ENCODE measurements at places on chromosomes 12 and 14.

- no peak for DNase-seq
Observed at GRCh38 chr12:53096089-53096741, 1.3 kb upstream of the IGFBP6 start.

- no peak for DNase-seq
Observed at GRCh38 chr14:64788706-64789105, 84.5 kb downstream of the PLEKHG3 start.

- DNase-seq = no peak
Observed at GRCh38 chr12:117685110-117685926, 283.5 kb downstream of the KSR2 start.

DNA sequence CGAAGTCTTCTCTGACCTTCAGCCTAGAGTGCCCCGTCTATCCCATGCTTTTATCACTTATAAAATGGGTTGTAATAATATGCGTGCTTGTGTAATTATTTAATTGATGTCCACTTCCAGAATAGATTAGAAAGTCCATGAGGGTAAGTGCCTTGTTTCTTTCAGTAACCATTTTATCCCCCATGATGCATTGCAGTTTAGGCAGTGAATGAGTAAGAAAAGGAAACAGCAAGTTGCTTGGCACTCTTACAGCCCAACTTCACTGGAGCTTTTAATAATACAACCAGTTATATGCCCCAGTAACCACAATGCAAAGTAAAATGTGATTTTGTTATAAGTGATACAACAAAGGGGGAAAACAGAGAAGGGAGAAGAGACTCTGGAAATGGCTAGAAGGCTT, 287.3 kb downstream of the MED13L start:
- DNase-seq = no peak

- DNase-seq = no peak
Observed at GRCh38 chr12:131134523-131135310, 181.0 kb downstream of the ADGRD1 start.

- no peak for DNase-seq
Observed at GRCh38 chr12:116172224-116172849, 105.2 kb downstream of the MED13L start.

GRCh38 chr12:28017873-28018255, 45.3 kb upstream of the PTHLH start:
- DNase-seq = no peak

DNA sequence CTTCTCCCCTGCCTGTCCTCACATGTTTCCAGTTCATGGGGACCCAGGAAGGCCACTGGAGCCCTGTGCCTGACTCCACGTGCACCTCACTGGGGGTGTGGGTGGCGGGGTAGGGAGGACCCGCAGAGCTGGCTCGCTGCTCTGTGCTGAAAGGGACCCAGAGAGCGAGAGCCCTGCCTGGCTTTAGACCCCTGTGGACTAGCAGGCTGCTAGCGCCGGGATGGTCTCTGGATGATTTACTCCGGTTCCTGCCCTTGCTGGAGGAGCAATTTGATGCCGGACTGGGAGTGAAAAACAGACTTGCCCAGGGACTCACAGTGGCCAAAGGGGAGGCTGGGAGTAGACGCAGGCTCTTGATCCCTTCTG, 49.0 kb downstream of the NTF3 start:
- no peak for DNase-seq

DNA sequence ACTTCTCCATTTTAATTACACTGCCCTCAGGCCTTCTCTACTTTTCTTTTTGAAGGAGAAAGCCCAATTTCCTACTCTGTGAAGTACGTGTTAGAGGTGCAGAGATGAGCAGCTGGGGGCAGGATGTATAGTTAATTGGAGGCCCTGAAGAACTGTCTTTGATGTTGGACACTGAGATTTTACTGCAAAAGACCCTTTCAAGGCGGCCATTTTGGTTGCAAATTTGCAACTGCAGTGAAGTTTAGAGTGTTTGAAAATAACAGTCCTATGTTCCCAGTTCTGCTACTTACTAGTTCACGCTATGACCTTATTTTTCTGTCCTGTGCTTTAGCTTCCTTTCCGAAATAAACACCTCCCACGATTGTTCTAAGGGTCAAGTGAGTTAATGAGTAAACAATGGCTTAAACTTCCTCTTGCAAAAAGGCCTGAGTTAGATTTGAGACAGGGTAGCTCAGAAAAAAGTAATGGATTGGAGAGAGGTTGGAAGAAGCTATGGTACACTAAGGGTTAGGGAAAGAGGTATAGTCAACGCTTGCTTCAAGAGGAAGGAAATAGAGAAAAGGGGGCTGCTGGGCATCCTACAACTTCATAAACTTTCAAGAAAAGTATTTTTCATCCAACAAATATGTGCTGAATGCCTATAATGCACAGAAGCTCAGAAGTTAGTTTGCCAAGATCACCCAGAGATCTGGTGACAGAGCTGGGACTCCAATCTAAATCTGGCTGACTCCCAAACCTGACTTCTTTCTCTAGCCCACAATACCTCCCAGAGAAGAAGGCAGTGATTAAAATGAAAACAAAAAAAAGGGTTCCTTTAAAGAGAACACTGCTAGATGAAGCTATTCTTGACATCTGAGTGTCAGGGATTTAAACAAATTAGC, 26.4 kb upstream of the DICER1 start:
- no peak for DNase-seq

DNA sequence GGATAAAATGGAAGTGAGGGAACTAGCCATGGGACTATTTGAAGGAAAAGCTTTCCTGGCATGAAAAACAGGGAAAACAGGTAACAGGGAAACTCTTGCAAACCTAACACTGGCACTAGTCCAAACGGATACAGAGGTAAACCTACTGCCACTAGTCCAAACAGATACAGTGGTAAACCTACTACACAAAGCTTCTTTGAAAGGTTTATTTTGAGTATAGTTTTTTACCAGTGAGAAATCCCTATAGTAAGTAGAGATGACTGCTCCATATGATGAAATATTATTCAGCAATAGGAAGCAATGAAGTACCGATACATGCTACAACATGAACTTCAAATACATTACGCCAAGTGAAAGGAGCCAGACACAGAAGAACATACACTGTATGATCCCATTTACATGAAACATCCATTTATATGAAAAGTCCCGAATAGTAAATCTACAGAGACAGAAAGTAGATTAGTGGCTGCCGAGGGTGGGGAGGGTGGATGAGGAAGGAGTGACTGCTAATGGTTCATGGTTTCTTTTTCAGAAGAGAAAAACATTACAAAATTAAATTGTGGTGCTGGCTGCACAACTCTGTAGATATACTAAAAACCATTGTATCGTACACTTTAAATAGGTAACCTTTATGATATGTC, 25.5 kb downstream of the SPTLC2 start:
- no peak for DNase-seq

- no peak for DNase-seq
Observed at GRCh38 chr14:37550511-37550910, 44.5 kb downstream of the FOXA1 start.

- DNase-seq = no peak
Observed at GRCh38 chr14:104591506-104592291, 12.1 kb downstream of the C14orf180 start.

GRCh38 chr12:80291108-80291754, 152.8 kb upstream of the PTPRQ start:
- DNase-seq = no peak

DNA sequence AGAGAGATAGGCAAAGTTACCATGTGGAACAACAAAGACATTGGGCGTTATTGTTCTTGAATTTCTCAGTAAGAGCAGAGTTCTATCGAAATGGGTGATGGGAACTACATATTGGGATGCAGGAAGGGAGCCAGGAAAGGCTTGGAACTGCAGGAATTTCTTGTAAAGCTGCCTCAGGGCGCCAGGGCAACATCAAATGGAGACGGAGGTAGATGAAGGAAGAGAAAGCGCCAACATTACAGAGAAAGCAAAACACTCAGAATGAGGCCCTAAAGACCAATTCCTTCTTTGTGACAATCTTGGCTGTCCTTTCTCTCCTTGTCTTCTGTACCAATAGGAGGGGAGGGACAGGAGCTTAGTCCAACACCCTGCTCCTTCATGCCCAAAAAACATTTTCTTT, 148.4 kb downstream of the RPAP3 start:
- DNase-seq = no peak

- no peak for DNase-seq
Observed at GRCh38 chr14:69105326-69105725, 47.6 kb downstream of the DCAF5 start.
